ENCODE measurements at places on chromosomes 4 and X.

- no peak overlapping the region for H3K27ac ChIP-seq
- H3K4me3 ChIP-seq: no peak overlapping the region
- H3K36me3 ChIP-seq: no peaks in the 10 kb centered on the region
- no peaks in the 10 kb centered on the region for H3K27me3 ChIP-seq
- no peaks in the 10 kb centered on the region for H3K4me1 ChIP-seq
- no peak for DNase-seq
Observed at GRCh38 chr4:40377512-40378365, 42.6 kb downstream of the CHRNA9 start.

- no peak overlapping the region for H3K4me3 ChIP-seq
- no peak overlapping the region for H3K27ac ChIP-seq
- no peak for DNase-seq
- H3K27me3 ChIP-seq: no peaks in the 10 kb centered on the region
- H3K4me1 ChIP-seq: peaks cover 2% of the 10 kb centered on the region
Observed at GRCh38 chr4:103400405-103400804, 202.3 kb upstream of the CENPE start.

GRCh38 chr4:24417206-24417605 is 167.1 kb downstream of the DHX15 start:
- no peak overlapping the region for H3K4me3 ChIP-seq
- no peaks in the 10 kb centered on the region for H3K36me3 ChIP-seq
- peaks cover 2% of the 10 kb centered on the region for H3K4me1 ChIP-seq

DNA sequence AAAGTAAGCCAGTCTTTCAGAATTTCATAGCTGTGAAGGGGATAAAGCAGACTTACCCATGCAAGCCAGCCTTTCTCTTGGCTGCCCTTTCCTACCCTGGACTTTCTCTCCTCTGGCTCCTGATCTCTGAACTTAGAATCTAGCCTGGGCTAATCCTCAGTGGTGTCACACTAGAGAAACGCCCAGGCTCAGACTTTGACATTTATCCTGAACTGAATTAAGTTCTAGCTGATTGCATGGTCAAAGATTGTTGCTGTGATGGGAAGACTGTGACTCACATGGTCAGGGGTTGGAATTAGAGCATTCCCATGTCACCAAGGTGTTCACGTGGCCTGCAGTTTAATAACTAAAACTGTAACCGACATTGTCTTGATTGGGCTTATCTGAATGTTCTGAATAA is 469.5 kb upstream of the FAT1 start:
- DNase-seq: no peak
- no peak overlapping the region for H3K27ac ChIP-seq
- no peaks in the 10 kb centered on the region for H3K4me1 ChIP-seq
- no peaks in the 10 kb centered on the region for H3K27me3 ChIP-seq
- H3K36me3 ChIP-seq: no peaks in the 10 kb centered on the region

- no peak within 1 kb of the TSS for H3K27ac ChIP-seq
- no peak for DNase-seq
- no peaks in the 10 kb centered on the region for H3K27me3 ChIP-seq
- H3K36me3 ChIP-seq: no peaks in the 10 kb centered on the region
- H3K4me3 ChIP-seq: no peak within 1 kb of the TSS
- no peaks in the 10 kb centered on the region for H3K4me1 ChIP-seq
Observed at GRCh38 chrX:155022585-155022984, at the start of gene F8. Gene F8, minus strand, starts transcription at chrX:155022723. Its CDS starts 171 bp downstream, at chrX:155022552.

- no peak overlapping the region for H3K4me3 ChIP-seq
- H3K27me3 ChIP-seq: no peaks in the 10 kb centered on the region
- H3K4me1 ChIP-seq: no peaks in the 10 kb centered on the region
- no peaks in the 10 kb centered on the region for H3K36me3 ChIP-seq
Observed at GRCh38 chr4:175325230-175325629, 407.1 kb downstream of the ADAM29 start.

- H3K36me3 ChIP-seq: no peaks in the 10 kb centered on the region
- DNase-seq: no peak
- H3K27ac ChIP-seq: no peak overlapping the region
- peaks cover 5% of the 10 kb centered on the region for H3K4me1 ChIP-seq
Observed at GRCh38 chr4:8144359-8144758, 14.3 kb downstream of the ABLIM2 start.

GRCh38 chr4:6693231-6694176 is at the start of gene S100P:
Gene S100P, plus strand, starts transcription at chr4:6693878. Its CDS starts 55 bp downstream, at chr4:6693933.
- H3K4me1 ChIP-seq: peaks cover 8% of the 10 kb centered on the region
- no peak for DNase-seq

- no peak overlapping the region for H3K27ac ChIP-seq
- no peak for DNase-seq
- peaks cover 9% of the 10 kb centered on the region for H3K36me3 ChIP-seq
Observed at GRCh38 chr4:153267890-153268289, 63.6 kb downstream of the TRIM2 start.

DNA sequence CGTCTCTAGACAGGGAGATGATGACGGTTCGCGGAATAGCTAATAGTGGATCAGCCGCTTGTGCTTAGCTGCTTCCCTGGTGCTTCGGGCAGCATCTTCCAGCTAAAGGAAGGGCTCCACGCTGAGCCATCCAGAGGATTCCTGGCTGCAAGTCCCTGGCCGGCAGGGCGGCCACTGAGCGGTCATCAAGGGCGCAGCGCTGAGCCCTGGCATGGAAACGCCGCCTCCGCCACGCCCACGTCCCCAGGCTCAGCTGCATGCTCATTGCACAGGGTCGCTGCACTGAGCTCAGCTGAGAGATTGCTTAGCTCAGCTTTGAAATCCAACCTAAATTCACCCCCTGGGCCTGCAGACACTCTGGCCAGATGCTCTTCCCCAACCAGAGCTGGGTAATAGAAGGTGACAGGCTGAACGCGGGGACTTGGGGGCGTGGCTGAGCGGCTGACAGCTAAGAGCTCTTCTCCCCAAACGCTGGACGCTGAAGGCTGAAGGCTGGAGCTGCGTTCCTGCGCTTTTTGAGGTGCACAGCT is 118.2 kb upstream of the KIT start:
- H3K4me3 ChIP-seq: peak overlapping the region; percentile 40
- H3K4me1 ChIP-seq: peaks cover 18% of the 10 kb centered on the region
- no peaks in the 10 kb centered on the region for H3K36me3 ChIP-seq
- peak overlapping the region; percentile 47 for H3K27ac ChIP-seq
- H3K27me3 ChIP-seq: peaks cover 22% of the 10 kb centered on the region
- DNase-seq: peak; percentile 71

- no peaks in the 10 kb centered on the region for H3K36me3 ChIP-seq
- DNase-seq: no peak
- H3K4me1 ChIP-seq: no peaks in the 10 kb centered on the region
Observed at GRCh38 chrX:140525448-140525847, 20.6 kb upstream of the SOX3 start.

DNA sequence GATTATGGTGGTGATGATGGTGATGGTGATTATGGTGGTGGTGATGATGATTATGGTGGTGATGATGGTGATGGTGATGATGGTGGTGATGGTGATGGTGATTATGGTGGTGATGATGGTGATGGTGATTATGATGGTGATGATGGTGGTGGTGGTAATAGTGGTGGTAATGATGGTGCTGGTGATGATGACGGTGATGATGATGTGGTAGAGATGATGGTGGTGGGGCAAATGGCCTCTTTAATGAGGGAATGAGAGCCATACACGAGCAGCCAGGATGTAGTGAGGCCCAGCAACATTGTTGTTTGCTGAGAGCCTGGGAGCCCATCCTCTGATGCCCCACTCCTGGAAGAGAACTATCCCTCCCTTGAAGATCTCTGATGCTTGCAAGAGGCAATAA is 29.0 kb downstream of the HMX1 start:
- H3K36me3 ChIP-seq: no peaks in the 10 kb centered on the region
- DNase-seq: no peak
- no peaks in the 10 kb centered on the region for H3K27me3 ChIP-seq
- no peak overlapping the region for H3K4me3 ChIP-seq

GRCh38 chr4:10135260-10135659 is 18.7 kb upstream of the WDR1 start:
- no peaks in the 10 kb centered on the region for H3K36me3 ChIP-seq
- peaks cover 7% of the 10 kb centered on the region for H3K27me3 ChIP-seq
- no peak overlapping the region for H3K27ac ChIP-seq
- H3K4me1 ChIP-seq: no peaks in the 10 kb centered on the region
- H3K4me3 ChIP-seq: no peak overlapping the region
- no peak for DNase-seq

DNA sequence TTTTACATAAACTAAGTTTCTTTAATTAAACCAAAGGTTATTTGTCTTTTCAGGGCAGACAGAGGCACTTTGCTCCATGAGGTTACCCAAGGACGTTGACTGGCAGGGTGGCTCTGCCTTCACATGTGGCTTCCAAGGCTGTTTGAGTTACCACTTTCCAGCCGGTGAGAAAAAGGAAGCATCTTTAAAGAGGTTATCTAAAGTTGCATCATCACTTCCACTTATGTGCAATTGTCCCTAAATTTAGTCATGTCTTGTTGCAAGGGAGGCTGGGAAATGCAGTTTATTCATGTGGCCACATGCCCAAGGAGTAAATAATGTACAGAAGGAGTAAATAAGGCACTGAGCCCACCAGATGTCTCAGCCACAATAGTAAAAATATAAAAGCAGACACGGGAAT is 29.0 kb upstream of the RAP1GDS1 start:
- no peak for DNase-seq
- no peaks in the 10 kb centered on the region for H3K4me1 ChIP-seq
- H3K27me3 ChIP-seq: no peaks in the 10 kb centered on the region
- no peak overlapping the region for H3K27ac ChIP-seq

- H3K27ac ChIP-seq: no peak overlapping the region
- no peaks in the 10 kb centered on the region for H3K4me1 ChIP-seq
- peak; percentile 26 for DNase-seq
- no peaks in the 10 kb centered on the region for H3K36me3 ChIP-seq
Observed at GRCh38 chrX:17046478-17047097, 100.1 kb downstream of the REPS2 start.

GRCh38 chrX:123013141-123013540 is 170.9 kb upstream of the GRIA3 start:
- no peak overlapping the region for H3K27ac ChIP-seq
- H3K4me1 ChIP-seq: no peaks in the 10 kb centered on the region
- H3K27me3 ChIP-seq: no peaks in the 10 kb centered on the region
- no peak for DNase-seq
- H3K36me3 ChIP-seq: no peaks in the 10 kb centered on the region

GRCh38 chrX:11188664-11189063 is 77.5 kb downstream of the HCCS start:
- no peak overlapping the region for H3K27ac ChIP-seq

- H3K4me1 ChIP-seq: no peaks in the 10 kb centered on the region
- H3K27me3 ChIP-seq: no peaks in the 10 kb centered on the region
- no peak overlapping the region for H3K4me3 ChIP-seq
- H3K27ac ChIP-seq: no peak overlapping the region
- no peaks in the 10 kb centered on the region for H3K36me3 ChIP-seq
Observed at GRCh38 chr4:176492646-176493302, 173.0 kb downstream of the SPCS3 start.

GRCh38 chr4:162485486-162485885 is 321.7 kb upstream of the FSTL5 start:
- no peak for DNase-seq
- H3K27me3 ChIP-seq: no peaks in the 10 kb centered on the region
- H3K27ac ChIP-seq: no peak overlapping the region
- no peak overlapping the region for H3K4me3 ChIP-seq
- no peaks in the 10 kb centered on the region for H3K4me1 ChIP-seq

GRCh38 chrX:146602246-146602645 is 207.3 kb upstream of the CXorf51B start:
- no peaks in the 10 kb centered on the region for H3K27me3 ChIP-seq
- DNase-seq: no peak
- H3K4me3 ChIP-seq: no peak overlapping the region

- H3K36me3 ChIP-seq: peaks cover 39% of the 10 kb centered on the region
- H3K4me3 ChIP-seq: no peak overlapping the region
- no peak overlapping the region for H3K27ac ChIP-seq
- DNase-seq: no peak
- H3K27me3 ChIP-seq: no peaks in the 10 kb centered on the region
Observed at GRCh38 chrX:47222751-47223350, 4.4 kb downstream of the CDK16 start.

DNA sequence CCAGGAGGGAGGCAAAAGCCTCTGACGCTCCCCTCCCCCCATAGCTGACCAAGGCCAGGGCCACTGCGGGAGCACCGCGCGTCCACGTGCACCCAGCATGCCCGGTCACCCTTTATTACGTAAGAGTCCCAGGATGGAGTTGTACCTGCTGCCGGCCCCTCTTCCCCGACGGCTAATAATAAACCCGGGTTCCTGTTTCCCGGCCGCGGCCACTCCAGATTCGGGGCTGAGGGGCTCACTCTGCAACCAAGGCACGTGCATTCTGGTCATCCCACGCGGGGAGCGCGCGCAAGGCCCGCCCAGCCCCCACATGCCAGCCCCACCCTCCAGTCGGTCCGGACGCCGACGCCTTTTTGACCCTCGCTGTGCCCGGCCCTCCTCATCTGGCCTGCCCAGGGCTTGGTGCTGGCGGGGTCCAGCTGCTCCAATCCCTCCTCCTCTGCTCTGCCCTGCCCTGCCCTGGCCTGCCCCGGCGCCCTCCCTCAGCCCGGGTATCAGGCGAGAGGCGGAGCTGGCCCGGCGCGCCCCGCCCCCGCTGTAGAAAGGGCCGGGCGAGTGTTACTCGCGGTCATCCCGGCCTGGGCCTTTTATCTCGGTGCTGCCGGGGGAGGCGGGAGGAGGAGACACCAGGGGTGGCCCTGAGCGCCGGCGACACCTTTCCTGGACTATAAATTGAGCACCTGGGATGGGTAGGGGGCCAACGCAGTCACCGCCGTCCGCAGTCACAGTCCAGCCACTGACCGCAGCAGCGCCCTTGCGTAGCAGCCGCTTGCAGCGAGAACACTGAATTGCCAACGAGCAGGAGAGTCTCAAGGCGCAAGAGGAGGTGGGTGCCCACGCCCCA is 2.6 kb downstream of the MID1IP1 start:
- no peaks in the 10 kb centered on the region for H3K27me3 ChIP-seq
- H3K4me3 ChIP-seq: peak overlapping the region; percentile 87
- H3K36me3 ChIP-seq: no peaks in the 10 kb centered on the region
- DNase-seq: peak; percentile 70
- peaks cover 2% of the 10 kb centered on the region for H3K4me1 ChIP-seq

GRCh38 chr4:186765138-186765537 is 41.5 kb upstream of the FAT1 start:
- peaks cover 6% of the 10 kb centered on the region for H3K4me1 ChIP-seq
- H3K36me3 ChIP-seq: no peaks in the 10 kb centered on the region
- H3K4me3 ChIP-seq: no peak overlapping the region
- H3K27ac ChIP-seq: no peak overlapping the region

DNA sequence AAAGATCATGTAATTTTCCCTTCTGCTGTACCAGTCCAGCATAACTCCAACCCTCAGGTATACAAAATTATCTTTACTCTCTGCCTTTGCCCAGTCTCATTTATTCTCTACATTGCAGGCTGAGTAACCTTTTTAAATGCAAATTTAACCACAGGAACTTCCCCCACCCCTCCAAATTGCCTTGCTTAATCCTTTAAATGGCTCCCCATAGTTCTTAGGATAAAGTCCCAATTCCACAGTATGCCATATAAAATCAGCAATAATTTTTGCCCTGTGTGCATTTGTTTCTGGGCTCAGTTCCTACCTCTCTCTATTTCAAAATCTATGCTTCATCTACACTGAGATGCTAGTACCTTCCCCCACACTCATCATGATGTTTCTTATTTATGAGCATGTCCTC is 879.7 kb downstream of the RPA4 start:
- no peaks in the 10 kb centered on the region for H3K4me1 ChIP-seq
- H3K27me3 ChIP-seq: no peaks in the 10 kb centered on the region
- no peaks in the 10 kb centered on the region for H3K36me3 ChIP-seq
- H3K27ac ChIP-seq: no peak overlapping the region
- no peak overlapping the region for H3K4me3 ChIP-seq
- no peak for DNase-seq
